ENCODE measurements at places on chromosomes 2 and 18. TPM values are rescaled to one million over a fixed set of nuclear protein-coding genes. Genes with fewer than 3 reads are reported as not detected.
A peak's percentile ranks its signal among the peaks of the same experiment; 100 is the strongest.

The CPLX4 gene
- not detected for polyA plus RNA-seq

The ADCYAP1 gene
- polyA plus RNA-seq = 0.05 TPM

The RNF144A gene
- 22.8 TPM for polyA plus RNA-seq

The DUSP19 gene
- polyA plus RNA-seq = 6.3 TPM

The RBKS gene
- 2.1 TPM for polyA plus RNA-seq

The SERPINB4 gene
- not detected for polyA plus RNA-seq

- no peak for DNase-seq
These were observed 29.7 kb downstream of the C2orf42 start for GRCh38 chr2:70161069-70161534.

DNA sequence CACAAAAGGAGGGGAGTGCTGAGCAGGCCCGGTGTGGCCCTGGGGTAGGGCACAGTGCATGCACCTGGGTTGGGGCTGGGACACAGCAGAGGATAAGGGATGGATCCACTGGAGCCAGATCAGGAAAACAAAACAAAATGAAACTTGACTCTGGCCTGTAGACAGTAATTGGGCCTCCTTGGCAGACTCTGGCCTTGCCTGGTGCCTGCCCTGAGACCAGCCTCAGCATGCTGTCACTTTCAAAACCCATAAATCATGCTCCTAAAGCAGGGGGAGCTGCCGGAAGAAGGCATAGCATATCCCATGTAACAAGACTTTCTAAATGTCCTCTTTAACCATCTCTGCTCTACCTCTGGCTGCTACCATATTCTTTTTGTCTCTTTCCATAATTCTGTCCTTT, 61.1 kb upstream of the IGFBP5 start:
- DNase-seq = no peak

DNA sequence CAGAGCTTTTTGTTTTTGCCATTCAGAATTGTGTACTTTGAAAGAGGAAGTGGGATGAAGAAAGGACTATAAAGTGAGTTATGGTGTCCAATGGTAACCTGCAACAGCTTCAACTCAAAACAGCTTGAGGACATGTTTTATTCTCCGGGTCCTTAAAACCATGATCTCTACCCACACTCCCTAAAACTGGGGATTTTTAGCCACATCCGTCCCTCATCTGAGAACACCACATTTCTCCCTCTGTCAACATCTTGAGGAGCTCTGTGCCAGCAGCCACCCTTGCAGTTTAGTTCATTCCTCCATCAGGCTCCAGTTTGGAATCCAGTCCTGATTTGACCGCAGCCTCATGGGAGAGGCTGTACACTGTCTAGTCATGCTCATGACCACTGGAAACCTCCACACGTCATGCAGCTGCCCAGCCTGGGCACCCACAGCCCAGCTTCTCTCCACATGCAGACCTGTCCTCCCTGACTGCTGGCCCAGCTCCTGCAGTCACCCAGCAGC, 62.6 kb downstream of the C18orf63 start:
- no peak for DNase-seq

DNA sequence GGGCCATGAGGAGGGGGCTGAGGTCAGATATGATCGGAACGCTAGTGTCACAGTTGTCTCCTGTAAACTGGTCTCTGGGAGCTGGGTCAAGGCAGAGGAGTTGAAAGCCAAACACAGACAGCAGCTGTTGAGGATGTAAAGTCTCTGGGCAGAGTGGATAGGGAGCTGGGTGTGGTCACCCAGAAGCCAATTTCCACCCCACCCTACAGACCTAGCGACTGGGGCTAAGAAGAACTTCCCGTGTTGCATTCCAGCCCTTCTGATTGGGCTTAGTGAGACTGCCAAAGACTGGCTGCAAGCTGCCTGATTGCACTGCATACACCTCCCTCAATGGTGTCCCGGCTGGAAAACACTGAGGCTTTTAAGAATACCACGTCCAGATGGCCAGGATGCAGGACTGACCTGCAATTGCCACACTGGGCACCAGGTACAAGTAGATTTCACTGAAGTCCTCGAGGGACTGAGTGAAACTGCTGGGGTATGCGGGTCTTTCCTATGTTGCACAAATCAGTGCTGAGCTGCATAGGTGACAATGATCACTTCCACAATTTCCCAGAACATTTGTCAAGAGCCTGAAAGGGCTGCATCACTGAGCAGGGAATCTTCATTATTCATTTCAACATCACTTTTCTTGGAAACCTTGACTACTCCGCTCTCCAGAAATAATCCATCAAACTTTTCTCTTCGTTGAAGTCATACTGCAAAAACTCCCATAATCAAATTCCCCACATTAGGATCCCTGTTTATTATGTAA, 43.1 kb upstream of the EML4 start:
- DNase-seq = no peak

DNA sequence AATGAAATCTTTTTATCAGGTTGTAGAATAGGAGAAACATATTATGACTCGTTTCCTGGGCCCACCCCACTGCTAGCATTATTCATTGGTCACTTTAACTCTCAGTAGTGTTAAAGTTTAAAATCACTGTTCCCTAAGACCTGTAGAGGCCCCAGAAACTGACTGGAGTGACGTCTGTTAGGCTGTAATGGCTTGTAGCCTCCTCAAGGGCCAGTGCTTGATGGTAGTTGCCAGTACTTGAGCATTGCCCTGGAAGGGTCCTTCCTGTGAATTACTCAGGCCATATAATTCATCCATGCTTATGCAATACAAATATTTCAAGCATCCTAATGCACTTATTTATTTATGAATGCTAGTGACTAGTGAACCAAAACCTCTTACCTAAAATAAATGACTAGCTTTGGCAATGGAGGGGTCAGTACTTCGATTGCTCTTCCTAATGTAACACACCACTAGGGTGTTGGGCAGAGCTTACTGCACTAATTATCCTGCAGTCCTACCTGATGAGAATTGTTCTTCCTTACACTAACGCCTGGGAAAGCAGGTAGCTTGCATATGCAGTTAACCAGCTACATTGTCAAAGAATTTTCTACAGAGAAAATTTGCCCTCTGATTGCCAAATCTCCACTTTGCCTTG, 31.2 kb downstream of the ARHGAP25 start:
- DNase-seq = no peak

- no peak for DNase-seq
These were observed 117.1 kb upstream of the TANK start for GRCh38 chr2:161042990-161043625.

DNA sequence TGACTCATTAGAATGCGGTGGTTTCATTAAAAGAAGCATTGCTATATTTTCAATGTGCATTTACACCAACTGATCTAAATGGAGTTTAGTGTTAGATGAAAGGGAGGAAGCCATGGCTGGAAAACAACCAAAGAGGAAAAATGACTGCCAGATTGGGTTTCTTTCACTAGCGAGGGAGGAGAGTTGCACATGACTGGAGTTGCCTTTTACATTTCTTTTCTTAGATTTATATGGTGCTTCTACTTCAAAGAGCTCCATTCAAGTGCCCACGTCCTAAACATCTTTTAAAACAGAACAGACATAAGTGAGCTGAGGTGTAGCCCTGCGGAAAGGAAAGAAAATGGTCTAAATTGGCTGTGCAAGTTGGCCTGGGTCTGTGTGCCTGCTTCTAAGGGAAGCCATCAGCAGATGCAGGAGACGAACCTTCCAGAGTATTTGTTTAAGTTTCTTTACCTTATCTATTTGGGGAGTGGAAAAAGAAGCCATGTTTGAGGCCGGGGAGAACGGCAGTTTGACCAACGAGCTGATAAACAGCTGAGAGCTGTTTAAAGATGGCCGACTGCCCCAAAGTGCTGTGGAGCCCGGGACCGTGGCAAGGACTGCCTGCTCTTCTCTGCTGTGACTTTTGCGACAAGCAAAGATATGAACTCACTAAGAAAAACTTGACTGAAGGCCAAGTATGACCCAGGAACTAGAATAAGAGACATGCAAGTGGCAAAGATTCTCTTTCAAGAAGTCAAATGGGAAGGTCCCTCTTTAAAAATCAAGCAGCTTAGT, 327.0 kb downstream of the ZNF516 start:
- DNase-seq = no peak

- DNase-seq = no peak
These were observed 1.5 kb downstream of the RHBDD1 start for GRCh38 chr2:226837334-226837733.

DNA sequence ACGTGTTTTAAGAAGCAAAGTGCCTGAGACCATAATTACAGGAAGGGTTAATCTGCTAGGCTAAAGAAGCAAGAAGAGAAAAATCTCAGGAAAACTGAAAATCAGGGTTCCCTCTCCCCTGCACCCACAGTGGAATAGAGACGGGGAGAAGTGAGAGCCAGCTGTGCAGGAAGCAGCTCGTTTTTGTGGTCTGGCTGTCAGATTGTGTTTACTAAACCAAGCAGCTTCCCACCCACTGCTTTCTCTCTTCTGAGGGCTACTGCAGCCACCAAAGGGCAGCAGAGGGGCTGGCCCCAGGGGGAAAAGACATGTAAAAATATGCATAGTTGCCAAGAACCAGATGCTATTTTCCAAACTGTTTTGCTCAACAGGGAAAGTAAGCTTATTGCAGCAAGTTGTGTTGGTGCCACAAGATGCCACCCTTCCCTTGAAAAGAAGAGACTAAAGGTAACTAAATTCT, 72.6 kb upstream of the THUMPD2 start:
- peak; percentile 14 for DNase-seq

DNA sequence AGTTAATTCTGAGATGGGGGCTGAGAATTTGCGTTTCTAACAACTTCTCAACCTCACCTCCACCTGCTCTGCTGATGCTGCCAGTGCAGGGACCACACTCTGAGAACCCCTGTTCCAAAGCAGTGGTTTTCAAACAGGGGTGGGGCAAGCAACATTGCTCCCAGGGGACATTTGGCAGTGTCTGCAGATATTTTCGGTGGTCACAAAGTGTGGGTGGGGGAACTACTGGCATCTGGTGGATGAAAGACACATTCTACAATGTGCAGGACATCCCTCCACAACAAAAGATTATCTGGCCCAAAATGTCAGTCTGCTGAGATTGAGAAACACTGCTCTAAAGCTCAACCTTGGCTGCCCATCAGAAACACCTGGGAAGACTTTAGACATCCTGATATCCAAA, 188.7 kb upstream of the SATB2 start:
- DNase-seq = no peak

DNA sequence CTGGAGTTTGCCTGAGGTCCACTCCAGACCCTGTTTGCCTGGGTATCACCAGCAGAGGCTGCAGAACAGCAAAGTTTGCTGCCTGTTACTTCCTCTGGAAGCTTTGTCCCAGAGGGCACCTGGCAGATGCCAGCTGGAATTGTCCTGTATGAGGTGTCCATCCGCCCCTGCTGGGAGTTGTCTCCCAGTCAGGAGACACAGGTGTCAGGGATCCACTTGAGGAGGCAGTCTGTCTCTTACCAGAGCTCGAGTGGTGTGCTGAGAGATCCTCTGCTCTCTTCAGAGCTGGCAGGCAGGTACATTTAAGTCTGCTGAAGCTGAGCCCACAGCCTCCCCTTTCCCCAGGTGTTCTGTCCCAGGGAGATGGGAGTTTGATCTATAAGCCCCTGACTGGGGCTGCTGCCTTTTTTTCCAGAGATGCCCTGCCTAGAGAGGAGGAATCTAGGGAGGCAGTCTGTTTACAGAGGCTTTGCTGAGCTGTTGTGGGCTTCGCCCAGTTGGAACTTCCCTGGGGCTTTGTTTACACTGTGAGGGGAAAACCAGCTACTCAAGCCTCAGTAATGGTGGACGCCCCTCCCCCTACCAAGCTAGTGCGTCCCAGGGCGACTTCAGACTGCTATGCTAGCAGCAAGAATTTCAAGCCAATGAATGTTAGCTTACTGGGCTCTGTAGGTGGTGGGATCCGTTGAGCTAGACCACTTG, 34.7 kb downstream of the TFPI start:
- DNase-seq = no peak
